ENCODE measurements at places on chromosomes 2 and 18.

DNA sequence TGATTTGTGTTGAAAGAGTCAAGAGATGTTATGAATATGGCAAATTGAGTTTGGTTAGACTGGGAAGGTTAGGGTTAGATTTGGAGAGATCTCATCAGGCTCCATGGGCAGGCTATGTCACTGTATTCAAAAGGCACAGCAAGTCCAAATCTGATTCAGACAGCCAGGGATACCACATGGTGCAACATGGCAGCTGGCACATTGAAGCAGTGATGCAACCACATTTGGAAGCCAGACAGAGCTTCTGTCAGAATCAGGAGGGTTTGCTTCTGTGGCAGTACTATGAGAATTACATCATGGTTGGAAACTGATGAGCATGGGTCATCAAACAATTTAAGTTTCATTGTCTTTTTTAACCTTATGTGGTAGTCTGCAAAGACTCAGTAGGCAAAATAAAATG is 772.2 kb downstream of the SUCLG1 start:
- no peak for DNase-seq

DNA sequence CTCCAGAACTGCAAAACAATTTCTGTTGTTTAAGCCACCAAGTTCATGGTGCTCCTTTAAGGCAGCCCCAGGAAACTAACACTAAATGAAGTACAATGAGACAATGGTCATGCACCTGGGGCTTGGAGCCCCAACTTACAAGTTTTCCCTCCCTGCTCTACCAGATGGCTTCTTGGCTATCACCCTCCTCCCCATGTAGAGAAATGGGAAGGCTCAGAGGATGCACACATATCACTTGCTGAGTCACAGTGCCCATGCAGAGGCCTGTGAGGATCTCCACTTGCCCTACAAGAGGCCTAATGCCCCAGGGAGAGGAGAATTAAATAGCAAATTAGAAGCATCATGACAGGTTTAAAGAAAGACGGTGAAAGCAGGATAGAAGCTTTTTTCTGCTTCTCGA is 270.9 kb downstream of the TTC32 start:
- DNase-seq = no peak

- DNase-seq = no peak
Observed at GRCh38 chr2:61439241-61440002, 31.5 kb downstream of the USP34 start.

DNA sequence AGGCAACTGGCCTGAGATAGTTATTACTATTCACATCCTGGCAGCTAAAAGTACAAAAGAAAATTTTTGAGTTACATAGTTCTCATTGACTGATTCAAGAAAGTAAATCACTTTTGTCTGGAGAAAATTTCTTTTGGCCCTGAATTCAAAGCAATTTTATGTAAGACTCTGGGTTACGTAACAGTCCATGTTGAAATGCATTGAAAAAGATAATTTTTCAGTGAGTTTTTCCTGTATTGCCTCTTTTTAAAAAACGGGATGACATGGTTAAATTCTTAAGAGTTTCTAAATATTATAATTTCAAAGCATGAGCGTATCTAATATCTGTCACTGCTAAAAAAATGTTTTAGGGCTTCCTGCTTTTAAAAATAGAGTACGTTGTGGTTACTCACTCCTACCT is 72.7 kb downstream of the ANKRD12 start:
- DNase-seq = no peak

GRCh38 chr18:51498085-51498855 is 300.8 kb upstream of the MEX3C start:
- DNase-seq = no peak

DNA sequence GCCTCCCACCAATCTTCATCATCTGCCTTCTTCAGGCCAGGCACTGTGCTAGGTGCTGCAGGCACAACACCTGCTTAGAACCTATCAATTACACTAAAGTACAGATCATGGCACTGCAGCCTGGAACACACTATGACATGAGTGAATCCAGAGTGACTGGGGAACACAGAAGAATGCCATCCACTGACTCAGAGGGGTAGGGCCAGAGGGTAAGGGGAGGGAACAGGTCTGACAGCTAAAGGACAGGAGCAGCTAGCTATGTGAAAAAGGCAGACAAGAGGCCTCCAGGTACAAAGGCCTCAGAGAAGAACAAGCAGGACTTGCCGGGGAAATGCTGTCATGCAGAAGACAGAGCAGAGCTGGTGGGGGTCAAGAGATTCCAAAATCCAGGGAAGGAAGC is 53.3 kb upstream of the ACAA2 start:
- DNase-seq = no peak

DNA sequence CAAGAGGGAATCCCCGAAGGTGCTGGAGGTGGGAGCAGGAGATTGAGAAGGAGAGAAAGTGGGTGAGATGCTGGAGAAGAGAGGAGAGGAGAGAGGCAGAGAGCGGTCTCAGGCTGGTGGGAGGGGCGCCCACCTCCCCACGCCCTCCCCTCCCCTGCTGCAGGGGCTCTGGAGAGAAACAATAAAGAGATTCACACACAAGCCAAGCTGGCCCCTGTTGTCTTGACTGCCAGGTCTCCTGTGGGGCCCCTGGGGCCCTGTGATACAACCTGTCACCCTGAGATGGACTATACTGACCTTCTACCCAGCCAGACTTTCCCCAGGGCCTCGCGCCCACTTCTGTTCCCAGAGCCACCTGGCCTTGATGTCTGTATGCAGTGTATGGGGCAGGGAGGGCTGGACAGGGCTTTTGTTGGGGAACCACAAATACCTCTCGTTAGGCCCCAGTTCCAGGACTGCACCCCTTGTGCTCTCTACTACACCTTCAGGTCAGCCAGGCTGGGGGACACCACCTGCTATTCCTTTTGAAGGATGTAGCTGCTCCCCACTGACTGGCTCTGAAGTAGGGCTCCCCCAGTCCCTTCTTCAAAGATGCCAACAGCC is 8.0 kb upstream of the SPEG start:
- no peak for DNase-seq

- peak; percentile 84 for DNase-seq
Observed at GRCh38 chr2:97849881-97850528, 136.6 kb downstream of the ZAP70 start.

GRCh38 chr2:45259138-45259537 is 249.9 kb upstream of the SIX2 start:
- DNase-seq = no peak

- DNase-seq = peak; percentile 3
Observed at GRCh38 chr2:56191617-56192016, 7.8 kb downstream of the CCDC85A start.

- DNase-seq = no peak
Observed at GRCh38 chr2:98015671-98016070, 19.9 kb upstream of the TMEM131 start.

GRCh38 chr2:217662984-217663602 is 339.7 kb downstream of the TNS1 start:
- DNase-seq = no peak

GRCh38 chr2:10449838-10450691 is 1.9 kb upstream of the ODC1 start:
- DNase-seq = no peak

GRCh38 chr2:188292348-188293239 is 920 bp downstream of the GULP1 start:
- DNase-seq = no peak

GRCh38 chr2:23523373-23524260 is 138.6 kb downstream of the KLHL29 start:
- no peak for DNase-seq

DNA sequence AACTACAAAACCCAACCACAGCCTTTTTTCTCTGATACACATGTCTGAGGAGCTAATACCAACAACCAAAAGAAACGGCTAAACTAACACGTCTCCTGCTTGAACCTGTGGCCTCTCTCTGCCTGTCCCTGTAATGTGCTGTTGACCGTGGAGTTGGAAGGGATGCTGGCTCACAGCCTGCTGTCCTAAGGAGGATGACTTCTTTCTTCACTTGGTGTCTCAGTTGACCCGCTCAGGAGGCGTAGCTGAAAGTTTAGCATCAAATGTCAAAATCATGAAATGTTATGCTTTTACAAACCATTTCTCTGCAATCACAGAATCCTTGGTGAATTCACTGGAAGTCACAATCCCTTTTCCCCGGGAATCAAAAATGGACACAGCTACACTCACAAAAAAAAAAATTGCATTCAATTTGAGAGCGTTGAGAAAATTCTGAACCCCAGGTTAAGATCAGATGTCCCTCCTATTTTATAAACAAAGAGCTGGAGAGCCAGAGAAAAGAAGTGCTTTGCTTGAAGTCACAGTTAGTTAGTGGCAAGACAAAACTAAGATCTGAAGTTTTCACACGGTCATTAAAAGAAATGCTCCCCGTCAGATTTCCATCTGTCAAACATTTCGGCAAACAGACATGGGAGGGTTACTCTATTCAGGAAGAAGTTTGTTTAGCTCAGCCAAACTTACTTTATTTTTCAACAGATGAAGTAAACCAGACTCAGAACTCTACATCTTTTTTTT is 74.3 kb downstream of the IRS1 start:
- DNase-seq = no peak

DNA sequence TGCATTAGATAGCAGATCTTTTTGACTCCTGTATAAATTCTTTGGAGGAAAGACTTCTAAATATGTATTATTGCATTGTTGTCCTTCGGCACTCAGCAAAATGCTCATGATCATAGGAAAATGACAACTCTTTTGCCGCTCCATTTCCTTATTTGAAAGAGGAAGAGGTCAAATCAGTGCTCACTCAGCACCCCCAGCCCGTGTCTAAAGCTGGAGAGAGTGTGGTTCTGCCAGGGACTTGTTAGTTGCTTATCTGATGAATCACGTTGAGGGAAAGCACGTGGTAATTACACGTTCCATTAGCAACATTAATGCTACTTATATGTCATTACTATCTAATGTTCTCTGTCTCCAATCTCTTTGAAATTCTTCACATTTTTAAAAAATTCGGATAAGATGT is 46.0 kb upstream of the MBP start:
- DNase-seq = no peak

- no peak for DNase-seq
Observed at GRCh38 chr2:20052861-20053281, 1.4 kb upstream of the LAPTM4A start.

DNA sequence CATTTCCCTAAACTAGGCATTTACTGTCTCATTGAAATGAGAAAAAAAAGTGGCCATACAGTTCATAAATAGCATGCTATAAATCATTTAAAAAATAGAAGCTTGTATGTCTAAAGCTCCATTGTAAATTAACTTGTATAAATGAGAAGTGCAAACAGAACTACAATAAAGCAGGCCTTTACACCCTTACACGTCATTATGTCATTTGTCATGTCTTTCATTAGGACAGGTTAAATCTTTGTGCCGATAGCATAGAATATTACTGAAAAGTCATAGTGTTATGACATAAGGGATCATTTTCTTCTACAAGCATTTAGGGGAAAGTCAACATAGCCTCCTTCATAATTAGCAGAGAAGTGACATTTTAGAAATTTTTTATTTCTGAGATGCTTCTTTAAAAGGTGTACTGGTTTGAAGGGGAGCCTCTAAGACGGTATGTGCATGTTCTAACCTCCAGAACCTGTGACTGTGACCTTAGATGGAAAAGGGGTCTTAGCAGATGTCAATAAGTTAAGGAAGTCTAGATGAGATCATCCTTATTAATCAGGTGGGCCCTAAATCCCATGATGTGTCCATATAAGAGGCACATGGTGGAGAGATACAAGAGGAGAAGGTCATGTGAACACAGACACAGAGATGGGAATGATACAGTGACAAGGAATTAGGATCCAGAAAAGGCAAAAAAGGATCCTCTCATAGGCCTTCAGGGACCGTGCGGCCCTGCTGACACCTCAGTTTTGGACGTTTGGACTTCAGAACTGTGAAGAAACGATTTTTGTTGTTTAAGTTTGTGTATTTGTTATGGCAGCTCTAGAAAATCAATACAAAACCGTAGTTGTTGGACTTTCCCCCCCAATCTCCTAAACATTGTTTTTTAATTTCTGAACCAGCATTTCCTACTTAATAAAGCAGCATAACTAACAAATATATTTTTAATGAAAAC is 863.7 kb downstream of the MBD2 start:
- DNase-seq = no peak

GRCh38 chr18:66972681-66973080 is 368.8 kb upstream of the CDH19 start:
- no peak for DNase-seq

- DNase-seq = no peak
Observed at GRCh38 chr2:31151501-31151900, 13.3 kb upstream of the GALNT14 start.

DNA sequence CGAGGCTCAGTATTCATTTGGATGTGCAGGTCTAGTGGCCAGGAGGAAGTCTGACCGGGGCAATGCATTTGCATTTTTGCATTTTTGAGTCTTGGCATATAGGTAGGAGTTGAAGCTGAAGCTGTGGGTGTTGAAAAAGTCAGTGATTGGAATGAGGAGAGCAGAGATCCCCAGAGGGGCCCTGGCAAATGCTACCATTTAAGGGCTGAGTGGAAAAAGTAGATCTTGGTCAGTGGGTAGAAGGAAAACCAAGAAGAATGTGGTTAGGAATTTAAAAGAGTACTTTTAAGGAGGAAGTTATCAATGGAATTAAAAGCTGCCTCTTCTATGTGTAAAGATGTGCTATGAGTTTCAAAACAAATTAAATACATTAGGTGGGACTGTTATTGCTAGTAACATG is 143.0 kb downstream of the ZEB2 start:
- no peak for DNase-seq

DNA sequence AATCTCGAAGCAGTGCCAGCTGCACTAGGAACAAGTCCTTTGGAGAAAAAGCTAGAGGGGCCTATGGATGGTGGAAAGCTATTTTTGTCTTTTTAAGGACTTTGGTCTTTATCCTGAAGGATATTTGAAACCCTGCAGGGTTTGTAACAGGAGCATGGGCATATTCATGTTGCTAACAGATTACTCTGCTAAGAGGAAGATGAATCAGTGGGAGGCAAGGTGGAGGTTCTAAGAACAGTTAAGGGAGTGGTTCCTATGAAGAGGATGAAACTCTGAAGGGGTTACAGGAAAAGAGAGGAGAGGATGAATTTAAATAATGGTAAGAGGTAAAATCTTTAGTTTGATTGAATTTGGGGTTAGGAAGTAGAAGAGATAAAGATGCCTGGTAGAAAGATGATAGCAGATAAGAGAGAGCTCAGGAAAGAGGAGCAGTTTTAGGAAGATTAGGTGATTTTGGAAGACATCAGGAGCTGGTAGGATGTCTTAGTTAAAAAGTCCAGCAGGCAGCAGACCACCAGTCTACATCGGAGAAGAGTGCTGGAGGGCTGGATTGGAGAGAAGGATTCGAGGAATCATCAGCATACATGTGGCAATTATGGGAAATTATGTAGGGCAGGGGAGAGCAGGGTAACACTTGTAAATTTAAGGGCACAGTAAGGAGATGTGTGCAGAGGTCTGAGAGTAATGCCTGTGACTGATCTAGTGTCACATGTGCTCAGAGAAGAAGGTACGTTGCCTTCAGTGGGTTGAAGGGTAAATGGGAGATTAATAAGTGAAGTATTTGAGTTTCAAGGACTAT is 39.3 kb upstream of the C1GALT1C1L start:
- no peak for DNase-seq

Measured in activated CD4-positive, alpha-beta T cell treated with anti-CD3 and anti-CD28 coated beads, Interleukin-2, Interleukin-4, amounts not matched to agents 100 ng/mL and 50 ng/mL, durations not matched to agents 16 hours and 8 hours (primary cell).